Breast epithelium (tissue), 4 donors: ENCODE measurements at places on chromosomes 7 and 10. TPM values are rescaled to one million over a fixed set of nuclear protein-coding genes. Genes with fewer than 3 reads are reported as not detected.

DNA sequence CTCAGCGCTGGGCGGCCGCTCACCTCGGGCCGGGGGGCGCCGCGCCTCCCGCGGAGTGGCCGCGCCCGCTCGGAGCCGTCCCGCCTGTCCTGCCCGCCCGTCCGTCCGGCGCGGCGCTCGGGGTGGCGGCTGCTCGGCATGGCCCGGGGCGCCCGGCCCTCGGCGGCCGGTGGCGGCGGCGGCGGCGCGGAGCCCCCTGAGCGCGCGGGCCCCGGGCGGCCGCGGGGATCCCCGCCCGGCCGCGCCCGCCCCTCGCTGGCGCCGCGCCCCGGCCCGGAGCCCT, 338 bp downstream of the SDK1 start:
- peak overlapping the region; percentile 64 for H3K27ac ChIP-seq
- no peak for DNase-seq
- H3K4me1 ChIP-seq, result no peaks in the 10 kb centered on the region

DNA sequence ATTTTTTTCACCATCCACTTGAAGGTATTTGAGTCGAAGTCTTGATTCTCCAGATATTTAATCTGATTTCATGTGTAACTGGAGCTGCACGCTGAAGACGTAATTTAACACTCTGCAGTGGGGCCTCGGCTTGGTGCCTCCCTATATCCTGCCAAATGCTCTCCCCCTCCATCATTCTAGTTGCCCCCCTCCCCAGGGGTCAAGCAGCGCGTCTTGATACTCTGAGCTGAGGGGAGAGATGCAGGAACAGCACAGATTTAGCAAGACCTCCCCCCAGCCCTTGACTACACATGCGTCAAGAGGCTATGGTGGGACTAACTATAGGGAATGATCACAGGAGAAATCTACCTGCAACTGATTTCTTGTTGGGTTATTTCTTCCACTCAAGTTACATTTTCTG, 85.8 kb downstream of the PRPF18 start:
- no peak overlapping the region for H3K27ac ChIP-seq
- no peaks in the 10 kb centered on the region for H3K36me3 ChIP-seq
- no peaks in the 10 kb centered on the region for H3K4me1 ChIP-seq
- H3K27me3 ChIP-seq, result no peaks in the 10 kb centered on the region

DNA sequence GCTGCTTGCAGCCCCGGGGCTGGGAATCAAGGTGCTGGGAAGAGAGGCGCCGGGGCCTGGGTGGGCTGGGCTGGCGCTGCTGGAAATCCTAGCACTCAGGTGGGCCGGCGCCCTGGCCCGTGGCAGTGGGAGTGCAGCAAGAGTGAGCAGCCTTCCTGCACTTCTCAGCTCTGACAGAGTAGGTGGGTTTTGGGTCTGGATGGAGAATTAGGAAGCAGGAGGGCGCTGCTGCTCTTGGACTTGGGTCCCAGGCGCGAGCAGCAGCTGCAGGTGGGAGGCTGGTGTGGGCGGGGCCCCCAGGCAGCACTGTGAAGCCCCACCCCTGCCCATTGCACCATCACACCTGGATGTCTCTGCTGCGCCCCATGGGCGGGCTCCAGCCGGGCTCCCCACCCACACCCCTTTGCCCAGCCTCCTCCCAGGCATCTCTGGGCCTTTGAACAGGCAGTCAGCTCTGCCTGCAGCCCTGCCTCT, 6.0 kb downstream of the BRI3 start:
- peak overlapping the region; percentile 99 for H3K27ac ChIP-seq
- H3K36me3 ChIP-seq, result no peaks in the 10 kb centered on the region
- H3K4me3 ChIP-seq, result no peak overlapping the region
- no peaks in the 10 kb centered on the region for H3K27me3 ChIP-seq
- peaks cover 18% of the 10 kb centered on the region for H3K4me1 ChIP-seq

- no peaks in the 10 kb centered on the region for H3K4me1 ChIP-seq
- no peak for DNase-seq
- H3K36me3 ChIP-seq, result no peaks in the 10 kb centered on the region
- H3K27ac ChIP-seq, result no peak overlapping the region
These were observed 496.2 kb upstream of the SEMA3D start for GRCh38 chr7:85682833-85683620.

DNA sequence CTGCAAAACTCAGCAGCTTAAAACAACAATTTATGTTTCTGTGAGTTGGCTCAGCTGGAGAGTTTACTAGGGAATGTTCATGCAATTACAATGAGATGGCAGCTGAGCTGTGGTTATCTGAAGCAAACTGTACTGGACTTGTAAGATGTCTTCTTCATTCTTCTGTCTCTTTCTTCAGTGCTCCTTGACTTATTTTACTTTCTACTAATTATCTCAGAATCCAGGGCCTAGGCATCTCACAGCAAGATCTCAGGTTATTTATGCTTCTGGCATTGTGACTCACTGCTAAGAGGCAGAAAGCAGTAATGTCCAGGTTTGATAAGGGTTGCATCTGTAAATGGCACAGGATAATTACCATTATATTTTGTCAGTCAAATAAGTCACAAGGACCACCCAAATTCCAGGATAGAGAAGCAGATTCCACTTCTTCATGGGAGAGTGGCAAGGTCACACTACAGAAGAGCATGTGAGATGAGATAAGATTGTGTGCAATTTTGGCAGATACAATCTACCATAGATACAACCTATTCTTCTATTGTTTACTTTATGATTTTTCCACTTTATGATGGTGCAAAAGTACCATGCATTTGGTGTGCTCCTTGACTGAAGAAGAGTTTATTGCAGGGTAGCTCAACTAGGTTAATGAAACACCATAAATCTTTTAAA, 16.8 kb downstream of the VIM start:
- no peaks in the 10 kb centered on the region for H3K36me3 ChIP-seq
- no peaks in the 10 kb centered on the region for H3K4me1 ChIP-seq
- H3K27ac ChIP-seq, result no peak overlapping the region

DNA sequence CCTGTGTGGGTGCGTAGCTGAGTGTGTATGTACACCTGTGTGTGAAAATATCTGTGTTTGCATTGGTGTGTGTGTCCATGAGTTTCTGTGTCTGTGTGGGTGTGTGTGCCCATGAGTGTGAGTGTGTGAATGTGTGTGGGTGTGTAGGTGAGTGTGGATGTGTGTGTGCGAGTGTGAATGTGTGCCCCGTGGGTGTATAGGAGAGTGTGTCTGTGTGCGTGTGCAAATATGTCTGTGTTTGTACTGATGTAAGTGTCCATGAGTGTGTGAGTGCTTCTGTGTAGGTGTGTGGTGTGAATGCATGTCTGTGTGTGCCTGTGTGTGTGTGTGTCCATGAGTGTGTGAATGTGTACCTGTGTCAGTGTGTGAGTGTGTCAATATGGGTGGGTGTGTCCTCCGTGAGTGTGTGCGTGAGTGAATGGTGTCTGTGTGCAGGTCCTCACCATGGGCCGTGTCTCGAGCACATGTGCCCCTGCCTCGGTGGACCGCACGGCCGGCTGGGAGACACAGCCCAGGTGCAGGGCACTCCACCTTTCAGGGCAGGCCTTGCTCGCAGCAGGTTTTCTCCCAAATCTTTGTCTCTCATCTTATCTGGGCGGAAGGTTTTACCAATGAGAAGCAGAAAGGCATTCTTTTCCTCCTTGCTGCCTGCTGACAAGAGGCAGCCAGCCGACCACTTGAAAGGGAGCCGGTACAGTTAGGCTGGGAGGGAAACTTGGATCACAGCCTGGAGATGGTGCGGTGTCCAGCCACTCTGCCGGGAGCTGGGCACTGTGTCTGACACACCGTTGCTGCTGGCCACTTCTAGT, 107.1 kb upstream of the FAM20C start:
- no peaks in the 10 kb centered on the region for H3K27me3 ChIP-seq
- DNase-seq, result peak; percentile 17

Gene ACTL6B
- not detected for total RNA-seq

Gene FFAR4
- total RNA-seq, result 0.33 TPM

DNA sequence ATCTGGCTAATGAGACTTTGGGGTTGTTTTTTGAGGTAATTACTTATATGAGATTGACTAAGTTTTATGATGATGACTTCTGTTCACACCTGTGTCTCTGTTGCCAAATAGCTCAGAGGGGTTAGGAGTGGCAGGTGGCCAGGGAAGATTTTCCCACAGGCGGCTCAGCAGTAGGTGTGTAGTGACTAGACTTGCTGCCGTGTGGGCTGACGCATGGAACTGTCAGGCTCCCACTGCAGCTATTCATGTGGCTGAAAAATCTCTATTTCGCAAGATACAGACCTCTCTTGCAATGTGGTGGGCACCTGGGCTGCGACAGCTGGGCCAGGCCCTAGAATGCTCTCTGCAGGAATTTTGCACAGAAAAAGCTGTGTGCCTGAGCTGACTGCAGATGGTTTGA, 1.4 kb downstream of the CPA4 start:
- peak overlapping the region; percentile 57 for H3K27ac ChIP-seq
- no peaks in the 10 kb centered on the region for H3K36me3 ChIP-seq
- H3K4me1 ChIP-seq, result peaks cover 11% of the 10 kb centered on the region
- no peaks in the 10 kb centered on the region for H3K27me3 ChIP-seq
- DNase-seq, result no peak

Gene SFTPA1
- not detected for total RNA-seq

Gene UBN2
- total RNA-seq, result 20.0 TPM

DNA sequence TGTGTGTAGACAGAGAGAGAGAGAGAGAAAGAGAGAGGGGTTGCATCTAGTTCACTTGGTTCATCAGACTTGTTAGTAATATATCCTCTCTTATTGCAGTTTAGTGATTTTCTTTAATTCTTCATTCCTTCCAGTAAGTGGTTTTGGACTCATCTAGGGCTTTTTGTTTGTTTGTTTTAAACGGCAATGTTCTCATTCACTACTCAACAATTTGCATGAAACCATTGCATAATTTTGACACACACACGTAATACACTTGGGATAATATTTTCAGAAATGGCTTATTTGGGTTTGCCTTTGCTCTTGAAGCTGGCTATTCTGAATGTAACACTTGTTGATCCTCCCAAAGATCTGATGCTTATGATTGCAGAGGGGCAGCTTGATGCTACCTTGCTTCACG, 16.4 kb upstream of the ZNF32 start:
- H3K27me3 ChIP-seq, result peaks cover 9% of the 10 kb centered on the region
- DNase-seq, result no peak
- no peak overlapping the region for H3K4me3 ChIP-seq
- H3K27ac ChIP-seq, result no peak overlapping the region
- H3K36me3 ChIP-seq, result no peaks in the 10 kb centered on the region
- H3K4me1 ChIP-seq, result no peaks in the 10 kb centered on the region

Gene SFRP4
- total RNA-seq, result 13.3 TPM

DNA sequence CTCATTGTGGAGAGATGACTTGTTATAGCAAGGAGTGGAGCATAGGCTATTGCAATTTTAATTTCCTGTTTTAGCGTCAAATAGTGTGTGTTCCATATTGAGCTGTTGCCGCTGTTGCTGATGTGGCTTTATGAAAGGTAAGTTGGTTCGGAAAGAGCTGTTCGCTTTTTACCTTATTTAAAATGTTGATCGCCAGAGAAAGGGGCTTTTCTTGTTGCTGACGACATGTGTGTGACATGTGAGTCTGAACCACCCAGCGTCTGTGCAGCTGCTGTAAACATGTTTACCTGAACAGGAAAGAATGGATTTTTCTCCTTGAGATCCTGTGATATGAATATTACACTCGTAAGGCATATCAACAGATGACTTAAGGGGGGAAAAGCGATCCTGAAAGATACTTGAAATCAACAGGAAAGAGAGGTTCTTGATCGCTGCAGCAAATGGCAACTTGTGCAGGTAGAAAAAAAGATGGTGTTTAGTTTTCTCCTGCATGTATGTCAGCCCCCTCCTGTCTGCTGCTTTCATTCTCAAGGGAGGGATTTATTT, 2.5 kb downstream of the ZEB1 start:
- H3K4me1 ChIP-seq, result no peaks in the 10 kb centered on the region
- H3K27ac ChIP-seq, result peak overlapping the region; percentile 80
- peaks cover 18% of the 10 kb centered on the region for H3K27me3 ChIP-seq
- no peak for DNase-seq

Gene TFR2
- not detected for total RNA-seq

- H3K27me3 ChIP-seq, result no peaks in the 10 kb centered on the region
- H3K4me1 ChIP-seq, result no peaks in the 10 kb centered on the region
- no peak overlapping the region for H3K27ac ChIP-seq
- DNase-seq, result no peak
These were observed 5.3 kb downstream of the GLRX3 start for GRCh38 chr10:130141460-130141859.

Gene SPAG6
- 0.59 TPM for total RNA-seq

GRCh38 chr10:73920089-73920488, 9.2 kb downstream of the PLAU start:
- no peaks in the 10 kb centered on the region for H3K4me1 ChIP-seq
- no peak overlapping the region for H3K4me3 ChIP-seq
- H3K36me3 ChIP-seq, result no peaks in the 10 kb centered on the region
- peak overlapping the region; percentile 74 for H3K27ac ChIP-seq
- DNase-seq, result peak; percentile 78
- H3K27me3 ChIP-seq, result no peaks in the 10 kb centered on the region

GRCh38 chr7:924541-925231, 29.8 kb downstream of the ADAP1 start:
- H3K27ac ChIP-seq, result no peak overlapping the region
- no peaks in the 10 kb centered on the region for H3K4me1 ChIP-seq
- H3K4me3 ChIP-seq, result no peak overlapping the region
- no peak for DNase-seq
- no peaks in the 10 kb centered on the region for H3K27me3 ChIP-seq

- DNase-seq, result no peak
- no peaks in the 10 kb centered on the region for H3K36me3 ChIP-seq
- H3K27me3 ChIP-seq, result no peaks in the 10 kb centered on the region
- H3K4me1 ChIP-seq, result no peaks in the 10 kb centered on the region
- H3K4me3 ChIP-seq, result no peak overlapping the region
These were observed 40.9 kb downstream of the CCNY start for GRCh38 chr10:35377050-35377728.

- H3K36me3 ChIP-seq, result no peaks in the 10 kb centered on the region
- no peak for DNase-seq
- H3K27ac ChIP-seq, result no peak overlapping the region
- H3K4me1 ChIP-seq, result no peaks in the 10 kb centered on the region
- no peaks in the 10 kb centered on the region for H3K27me3 ChIP-seq
These were observed 36.6 kb upstream of the SRGN start for GRCh38 chr10:69051303-69051702.

GRCh38 chr10:47268696-47269095, 31.3 kb upstream of the GDF10 start:
- no peak overlapping the region for H3K27ac ChIP-seq
- H3K36me3 ChIP-seq, result no peaks in the 10 kb centered on the region
- H3K4me1 ChIP-seq, result no peaks in the 10 kb centered on the region
- H3K27me3 ChIP-seq, result no peaks in the 10 kb centered on the region

- no peak overlapping the region for H3K27ac ChIP-seq
- no peak overlapping the region for H3K4me3 ChIP-seq
- H3K4me1 ChIP-seq, result no peaks in the 10 kb centered on the region
- no peaks in the 10 kb centered on the region for H3K36me3 ChIP-seq
These were observed 363.3 kb downstream of the TYW1 start for GRCh38 chr7:67359900-67360299.
